Stimulated activated CD4-positive, alpha-beta T cell treated with anti-CD3 and anti-CD28 coated beads, Interleukin-4, amount 100 ng/mL, for 48 hours (primary cell): ENCODE measurements at places on chromosomes 13 and 19.
A peak's percentile ranks its signal among the peaks of the same experiment; 100 is the strongest.

DNA sequence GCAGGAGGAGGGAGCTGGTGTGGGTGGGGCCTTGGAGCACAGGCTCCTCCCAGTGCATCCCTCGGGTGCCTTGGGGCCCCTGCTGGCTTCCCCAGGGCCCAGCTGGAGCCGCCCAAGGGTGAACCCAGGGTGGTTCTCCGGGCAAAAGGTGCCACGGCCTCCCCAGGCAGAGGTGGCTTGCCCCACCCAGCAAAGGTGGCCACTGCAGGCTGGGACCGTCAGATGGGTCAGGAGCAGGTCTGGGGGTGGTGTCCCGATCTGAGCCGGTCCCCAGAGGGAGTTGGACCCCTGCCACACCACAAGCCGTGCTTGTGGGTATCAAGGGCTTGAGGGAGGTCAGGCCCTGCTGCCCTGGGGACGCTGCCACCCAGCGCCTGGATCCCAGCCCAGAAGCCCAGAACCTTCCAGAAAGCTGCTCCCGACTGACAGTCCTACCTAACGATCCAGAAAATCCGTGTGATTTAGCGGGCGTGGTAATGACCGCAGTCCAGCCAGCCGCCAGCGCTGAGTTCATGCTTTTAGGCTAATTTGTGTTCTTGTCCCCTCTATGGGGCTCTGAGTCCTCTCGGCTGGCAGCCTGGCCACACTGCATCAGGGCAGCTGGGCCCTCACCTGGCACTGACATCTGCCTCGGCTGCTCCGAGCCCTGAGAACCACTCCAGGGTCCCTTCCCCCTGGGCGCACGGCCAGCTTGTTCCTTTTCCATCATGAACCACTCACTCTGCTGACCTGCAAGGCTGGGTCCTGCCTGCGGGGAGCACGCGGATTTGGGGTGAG is 5.0 kb upstream of the GRIN3B start:
- DNase-seq, result no peak

GRCh38 chr13:76512721-76513145 is 373.5 kb downstream of the KCTD12 start:
- DNase-seq, result no peak

GRCh38 chr13:95982144-95982543 is 71.1 kb downstream of the UGGT2 start:
- DNase-seq, result no peak

GRCh38 chr19:4687396-4687795 is 17.3 kb upstream of the MYDGF start:
- no peak for DNase-seq

DNA sequence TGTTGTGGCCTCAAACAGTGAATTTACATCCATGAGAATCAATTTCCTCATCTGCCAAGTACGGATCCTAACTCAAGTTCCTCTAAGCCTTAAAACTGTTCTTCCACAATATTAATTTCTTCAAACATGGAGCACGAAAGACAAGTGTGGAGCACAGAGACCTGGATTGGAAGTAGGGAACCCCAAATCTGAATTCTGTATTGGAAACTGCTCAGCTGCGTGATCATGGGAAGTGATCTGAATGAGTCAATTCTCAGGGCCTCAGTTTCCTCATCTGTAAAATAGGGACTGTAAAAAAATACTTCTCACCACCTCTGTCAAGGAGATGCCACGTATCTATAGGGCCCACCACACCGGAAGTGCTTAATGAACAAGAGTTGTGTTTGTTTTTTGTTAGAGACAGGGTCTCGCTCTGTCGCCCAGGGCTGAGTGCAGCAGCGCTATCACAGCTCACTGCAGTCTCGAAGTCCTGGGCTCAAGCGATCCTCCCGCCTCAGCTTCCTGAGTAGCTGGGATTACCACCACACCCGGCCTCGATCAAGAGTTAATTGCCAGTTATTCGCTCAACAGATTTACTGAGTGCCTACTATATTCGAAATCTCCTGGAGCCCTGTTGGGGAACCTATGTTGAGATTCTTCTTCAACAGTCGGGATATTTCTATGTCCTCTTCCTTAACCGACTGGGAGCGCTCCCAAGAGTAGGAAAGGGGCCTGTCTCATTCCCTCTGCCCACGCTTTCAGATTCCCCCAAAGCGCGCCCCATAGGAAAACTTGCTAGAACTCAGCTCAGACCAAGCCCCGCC is 1.6 kb downstream of the SERTAD3 start:
- no peak for DNase-seq

- DNase-seq, result no peak
These were observed 4.3 kb downstream of the ZNF560 start for GRCh38 chr19:9494096-9494495.

DNA sequence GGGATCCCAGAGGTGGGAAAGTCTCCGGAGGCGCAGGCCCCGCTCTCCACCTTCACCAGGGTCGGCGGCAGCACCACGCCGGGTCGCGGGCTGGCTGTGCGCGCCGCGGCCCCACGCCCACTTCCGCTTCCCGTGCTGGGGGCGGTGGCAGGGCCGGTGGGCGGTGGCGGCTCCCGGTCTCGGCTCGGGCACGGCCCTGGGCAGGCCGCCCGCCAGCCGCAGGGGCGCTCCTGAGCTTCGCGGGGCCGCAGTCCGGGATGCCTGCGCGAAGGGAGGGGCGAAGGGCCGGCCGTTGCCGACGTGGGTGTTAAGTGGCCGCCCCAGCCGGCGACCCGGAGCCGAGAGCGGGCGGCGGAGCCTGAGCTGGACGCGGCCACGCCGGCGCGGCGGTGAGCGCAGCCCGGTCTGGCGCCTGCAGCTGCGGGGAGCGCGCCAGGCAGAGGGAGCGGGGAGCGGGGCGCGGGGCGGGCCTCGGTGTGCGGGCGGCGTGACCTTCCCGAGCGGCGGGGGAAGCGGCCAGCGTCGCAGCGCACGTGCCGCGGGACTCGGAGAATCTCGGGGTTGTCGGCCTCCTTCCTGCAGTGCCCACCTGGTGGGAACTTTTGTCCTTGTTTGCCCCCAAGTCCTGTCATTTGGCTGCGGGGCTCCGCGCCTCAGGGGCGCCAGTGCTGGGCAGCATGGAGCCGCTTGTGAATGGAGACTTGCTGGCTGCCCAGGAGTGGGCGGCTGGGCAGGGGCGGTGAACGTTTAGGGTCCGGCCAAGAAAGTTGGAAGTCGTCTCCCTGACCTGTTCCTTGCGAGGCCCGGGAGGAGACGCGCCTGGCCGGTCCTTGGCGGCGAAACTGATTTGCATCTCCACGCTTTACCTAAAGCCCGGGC is at the start of gene SLC25A15:
TSS of gene SLC25A15 (plus strand) at position 337 of the 879 bp plus-strand sequence. CDS start 3,616 bp downstream, outside the sequence.
- peak; percentile 70 for DNase-seq

GRCh38 chr13:35838356-35838755 is 292.8 kb downstream of the DCLK1 start:
- DNase-seq, result no peak
